ENCODE measurements at places on chromosomes 11 and 22.

DNA sequence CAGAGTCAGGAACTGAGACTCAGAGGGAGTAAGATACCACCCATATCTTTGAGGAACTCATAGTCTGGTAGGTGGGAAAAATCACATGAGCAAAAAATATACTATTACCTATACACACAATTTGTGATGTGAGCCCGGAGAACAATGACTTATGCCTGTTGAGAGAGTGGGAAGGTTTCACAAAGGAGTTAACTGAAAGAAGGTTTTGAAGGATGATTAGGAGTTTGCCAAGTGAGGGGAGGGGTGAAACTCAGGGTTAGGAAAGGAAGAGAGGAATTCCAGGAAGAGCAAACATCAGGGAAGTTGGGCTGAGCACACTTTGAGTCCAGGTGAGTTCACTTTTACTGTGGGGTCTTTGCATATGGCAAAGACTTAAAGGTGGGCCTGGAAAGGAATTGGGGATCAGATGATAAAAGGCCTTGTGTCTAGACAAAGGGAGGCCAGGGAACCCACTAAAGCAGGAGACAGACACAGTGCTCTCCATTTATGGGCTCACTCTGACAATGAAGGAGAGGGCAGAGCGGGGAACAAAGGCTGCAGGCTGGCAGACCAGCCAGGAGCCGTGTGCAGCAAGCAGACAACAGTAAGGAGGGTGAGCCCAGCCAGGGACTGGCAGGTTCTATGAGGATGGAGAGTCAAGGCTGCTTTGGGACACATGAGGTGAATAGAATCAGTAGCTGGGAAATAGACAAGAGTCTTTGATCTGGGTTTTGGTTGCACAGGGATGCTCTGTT lies 33.1 kb downstream of the TSPAN18 start:
- DNase-seq: no peak

- DNase-seq: no peak
Observed at GRCh38 chr11:122375687-122376399, 259.8 kb upstream of the BLID start.

DNA sequence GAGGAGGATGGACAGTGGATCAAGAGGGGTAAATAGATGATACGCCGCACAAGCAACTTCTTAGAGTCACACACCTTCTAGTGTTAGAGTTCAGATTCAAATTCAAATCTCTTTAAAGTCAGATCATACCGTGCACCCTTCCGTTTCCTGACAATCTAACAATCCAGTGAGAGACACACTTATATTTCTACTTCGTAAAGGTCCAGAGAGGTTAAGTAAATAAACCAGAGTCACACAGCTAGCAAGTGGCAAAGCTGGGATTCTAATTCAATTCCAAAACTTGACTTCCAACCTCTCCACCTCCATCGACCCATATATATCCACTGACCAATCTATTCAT lies 34.0 kb downstream of the MIAT start:
- DNase-seq: no peak

DNA sequence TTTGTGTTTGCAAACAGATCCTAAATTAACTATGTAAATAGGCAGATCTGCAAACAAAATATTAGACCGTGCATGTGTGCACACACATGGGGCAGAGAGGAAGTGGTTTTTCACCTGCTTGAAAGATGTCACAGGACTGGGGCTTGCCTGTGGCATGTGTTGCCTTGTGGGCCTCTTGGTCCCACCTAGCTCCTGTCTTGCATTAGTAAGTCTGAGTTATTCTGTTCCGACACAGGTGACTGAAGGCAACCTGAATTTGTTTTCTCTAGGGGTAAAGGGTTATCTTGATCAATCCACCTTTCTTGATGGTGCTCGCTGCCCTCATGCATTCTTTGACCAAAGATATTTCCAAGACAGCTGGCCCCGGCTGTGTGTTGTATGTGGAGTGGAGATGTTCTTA lies 667.5 kb downstream of the NTM start:
- no peak for DNase-seq

GRCh38 chr11:70072861-70073755 lies 5.0 kb upstream of the ANO1 start:
- DNase-seq: no peak

DNA sequence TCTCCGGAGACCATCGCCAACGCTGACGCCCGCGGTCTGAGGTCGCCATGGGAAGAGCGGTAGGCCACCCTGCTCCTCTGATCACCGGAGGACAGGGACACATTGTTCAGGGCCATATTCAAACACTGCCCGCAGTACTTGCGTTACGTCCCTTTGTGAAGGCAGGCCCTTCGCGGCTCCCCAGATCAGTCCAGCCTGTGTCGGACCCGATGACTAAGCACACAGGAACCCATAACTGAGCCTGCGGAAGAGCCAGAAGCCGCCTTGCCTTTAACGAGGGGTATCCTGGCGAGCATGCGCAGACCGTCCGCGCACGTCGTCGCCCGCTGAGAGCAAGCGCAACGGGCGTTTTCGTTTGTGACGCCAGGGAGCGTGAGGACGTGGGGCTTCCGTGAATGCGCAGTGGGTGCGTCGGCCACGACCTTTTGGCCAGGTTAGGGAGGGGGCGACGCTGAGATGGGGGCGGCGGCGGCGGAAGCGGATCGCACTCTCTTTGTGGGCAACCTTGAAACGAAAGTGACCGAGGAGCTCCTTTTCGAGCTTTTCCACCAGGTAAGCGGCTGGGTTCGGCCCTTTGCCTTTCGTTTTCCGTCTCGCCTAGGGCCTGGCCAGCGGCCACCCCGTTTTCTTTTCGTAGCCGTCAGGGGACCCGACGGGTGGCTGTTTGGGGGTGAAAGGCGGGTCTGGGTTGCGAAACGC lies at the start of the genes C11orf71 and RBM7:
Gene C11orf71, minus strand, starts transcription at position 296 of the 699 bp plus-strand sequence. Its CDS starts 180 bp downstream, at position 116.
Gene RBM7, plus strand, starts transcription at position 451 of the 699 bp plus-strand sequence. Its CDS starts 6 bp downstream, at position 457.
- DNase-seq: peak; percentile 53

DNA sequence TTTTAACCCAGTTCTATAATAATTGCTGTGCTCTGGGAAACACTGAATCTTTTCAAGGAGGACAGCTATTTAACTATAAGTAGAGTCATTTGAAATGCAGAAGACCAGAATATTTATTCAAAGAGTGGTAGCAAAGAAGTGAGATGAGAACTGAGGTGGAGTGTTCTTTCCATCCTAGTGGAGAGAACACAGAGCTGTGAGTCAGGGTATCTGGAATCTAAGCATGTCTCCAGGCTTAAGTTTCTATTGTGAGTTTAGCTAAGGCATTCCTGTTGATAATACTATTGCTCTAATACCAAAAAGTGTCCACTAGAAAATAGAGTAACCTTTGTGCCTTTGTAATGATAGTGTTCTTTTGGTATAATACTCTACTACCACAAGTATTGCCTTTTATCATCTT lies 32.4 kb downstream of the JAM3 start:
- no peak for DNase-seq

- DNase-seq: no peak
Observed at GRCh38 chr11:131868629-131869507, 498.5 kb downstream of the NTM start.

GRCh38 chr11:83162377-83162776 lies 5.4 kb downstream of the PCF11 start:
- no peak for DNase-seq

- DNase-seq: no peak
Observed at GRCh38 chr11:92848578-92848977, 120.9 kb upstream of the MTNR1B start.

DNA sequence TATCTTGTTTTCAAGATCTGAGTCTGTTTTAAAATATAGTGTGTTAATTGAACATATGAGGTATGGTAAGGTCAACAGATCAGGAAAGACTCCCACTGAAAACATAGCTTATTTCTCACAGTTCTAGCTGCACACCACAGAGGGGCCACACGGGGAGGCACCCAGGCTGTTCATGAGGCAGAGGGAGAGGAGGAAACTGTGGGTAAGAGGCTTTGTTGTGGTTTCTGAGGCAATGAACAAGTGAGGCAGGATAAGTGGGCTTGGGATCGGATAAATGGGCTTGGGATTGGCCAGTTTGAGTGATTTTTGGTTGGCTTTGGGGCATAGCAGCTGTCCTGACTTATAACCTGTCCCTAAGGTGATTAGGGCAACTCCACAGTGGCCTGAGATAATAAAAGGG lies 242.1 kb downstream of the LUZP2 start:
- DNase-seq: no peak

GRCh38 chr22:37014415-37014806 lies 4.8 kb downstream of the TST start:
- DNase-seq: no peak

DNA sequence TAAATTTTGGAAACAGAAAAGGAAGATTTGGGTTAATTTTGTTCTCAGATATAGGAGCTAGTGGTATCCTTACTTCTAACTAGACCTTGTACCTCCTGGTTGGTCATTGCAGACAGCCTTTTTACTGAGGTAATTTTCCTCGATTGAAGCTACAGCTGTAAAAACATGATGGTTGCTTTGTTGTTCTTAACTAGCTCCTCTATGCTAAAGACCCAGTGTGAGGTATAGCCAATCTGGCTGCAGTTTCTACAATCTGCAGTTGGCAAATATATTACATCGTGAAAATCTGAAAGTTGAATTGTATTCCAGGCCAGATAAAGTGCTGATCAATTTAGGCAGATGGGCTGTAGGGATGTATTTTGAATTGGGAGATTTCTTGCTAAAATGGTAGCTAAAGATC lies 116.5 kb downstream of the AASDHPPT start:
- no peak for DNase-seq

- no peak for DNase-seq
Observed at GRCh38 chr11:64265176-64266160, 14.1 kb downstream of the PLCB3 start.

DNA sequence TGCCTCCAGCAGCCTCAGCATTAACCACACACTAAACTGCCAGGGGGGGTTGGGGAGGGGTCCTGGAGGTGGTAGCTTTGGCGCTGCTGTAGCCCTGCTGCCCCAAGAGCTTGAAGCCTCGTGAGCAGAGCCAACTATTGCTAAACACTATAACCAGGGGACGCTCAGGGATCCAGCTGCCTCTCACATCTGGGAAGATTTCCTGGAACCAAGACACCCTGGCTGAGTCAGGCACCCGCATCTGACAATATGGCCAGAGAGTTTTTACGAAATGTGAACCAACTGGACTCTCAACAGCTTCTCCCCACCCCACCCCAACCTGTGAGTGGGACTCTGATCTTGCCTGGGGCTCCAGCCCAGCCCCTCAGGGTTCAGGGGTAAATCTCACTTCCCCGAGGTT lies 14.3 kb downstream of the C1QTNF6 start:
- DNase-seq: no peak

GRCh38 chr22:41597635-41597953 lies 8.0 kb upstream of the PMM1 start:
- no peak for DNase-seq

DNA sequence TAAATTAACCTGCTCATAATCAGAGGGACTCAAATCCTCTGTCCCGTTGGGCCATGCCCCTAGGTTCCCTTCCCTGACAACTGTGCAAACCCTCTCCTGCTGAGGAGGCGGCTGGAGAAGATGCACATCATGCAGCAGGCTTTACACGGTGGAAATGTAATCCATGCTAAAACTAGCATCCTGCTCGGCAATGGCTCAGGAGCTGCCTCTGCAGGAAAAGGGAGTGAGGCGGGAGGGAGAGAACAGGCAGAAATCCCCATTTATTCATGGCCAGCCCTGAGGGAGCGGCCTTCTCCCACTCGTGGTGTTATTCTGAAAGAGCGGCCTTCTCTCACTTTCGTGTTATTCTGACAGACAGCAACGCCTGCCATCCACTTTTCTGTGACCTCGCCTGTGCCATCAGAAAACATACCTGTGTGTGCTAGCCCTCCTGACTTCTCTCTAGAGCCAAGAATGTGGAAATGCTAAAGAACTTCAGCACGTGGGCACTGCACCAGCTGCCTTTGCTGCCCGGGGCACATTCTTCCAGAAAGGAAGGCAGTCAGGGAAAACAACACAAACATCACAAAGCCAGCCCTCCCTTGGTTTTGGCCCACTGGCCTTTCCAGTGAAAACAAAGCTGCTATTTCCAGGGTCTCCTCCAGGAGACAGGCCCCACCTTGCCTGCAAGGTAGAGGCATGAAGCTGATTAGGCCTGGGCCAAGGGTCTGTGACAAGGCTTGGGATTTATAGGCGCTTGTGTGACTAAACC lies 62.9 kb upstream of the BID start:
- DNase-seq: no peak

DNA sequence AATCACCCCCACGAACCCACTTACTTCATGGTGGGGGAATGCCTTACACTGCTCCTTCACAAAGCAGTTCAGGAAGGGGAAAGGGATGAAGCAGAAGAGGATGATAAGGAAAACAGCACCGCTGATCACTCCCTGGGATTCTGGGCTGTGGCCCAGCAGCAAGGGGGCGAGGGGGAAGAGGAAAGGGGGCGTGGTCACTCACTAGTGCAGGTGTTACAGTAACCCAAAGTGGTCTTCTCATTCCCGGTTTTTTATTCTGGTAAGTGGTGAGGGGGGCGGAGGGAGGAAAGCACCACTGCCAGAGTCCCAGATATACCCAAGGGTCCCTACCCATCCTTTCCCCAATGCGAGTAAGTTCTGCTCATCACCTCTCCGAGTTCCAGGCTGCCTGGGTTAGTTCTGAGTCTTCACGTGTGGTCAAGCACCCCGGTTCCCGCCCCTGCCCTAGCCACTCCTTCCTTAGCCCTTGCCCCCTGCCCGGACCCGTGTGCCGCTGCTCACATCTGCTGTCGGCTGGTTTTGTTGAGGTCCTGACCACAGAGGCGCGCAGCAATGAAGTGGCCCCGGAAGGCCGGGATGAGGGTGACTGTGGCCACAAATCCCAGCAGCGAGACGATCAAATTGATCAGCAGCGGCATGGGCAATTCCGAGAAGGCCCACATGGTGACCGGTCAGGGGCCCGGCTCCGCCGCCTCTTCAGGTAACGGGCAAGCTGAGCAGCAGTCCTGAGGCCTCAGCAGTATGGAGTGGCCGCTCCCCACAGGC lies 477 bp downstream of the DPAGT1 start:
- no peak for DNase-seq

- DNase-seq: no peak
Observed at GRCh38 chr22:46022881-46023512, 46.0 kb upstream of the WNT7B start.

DNA sequence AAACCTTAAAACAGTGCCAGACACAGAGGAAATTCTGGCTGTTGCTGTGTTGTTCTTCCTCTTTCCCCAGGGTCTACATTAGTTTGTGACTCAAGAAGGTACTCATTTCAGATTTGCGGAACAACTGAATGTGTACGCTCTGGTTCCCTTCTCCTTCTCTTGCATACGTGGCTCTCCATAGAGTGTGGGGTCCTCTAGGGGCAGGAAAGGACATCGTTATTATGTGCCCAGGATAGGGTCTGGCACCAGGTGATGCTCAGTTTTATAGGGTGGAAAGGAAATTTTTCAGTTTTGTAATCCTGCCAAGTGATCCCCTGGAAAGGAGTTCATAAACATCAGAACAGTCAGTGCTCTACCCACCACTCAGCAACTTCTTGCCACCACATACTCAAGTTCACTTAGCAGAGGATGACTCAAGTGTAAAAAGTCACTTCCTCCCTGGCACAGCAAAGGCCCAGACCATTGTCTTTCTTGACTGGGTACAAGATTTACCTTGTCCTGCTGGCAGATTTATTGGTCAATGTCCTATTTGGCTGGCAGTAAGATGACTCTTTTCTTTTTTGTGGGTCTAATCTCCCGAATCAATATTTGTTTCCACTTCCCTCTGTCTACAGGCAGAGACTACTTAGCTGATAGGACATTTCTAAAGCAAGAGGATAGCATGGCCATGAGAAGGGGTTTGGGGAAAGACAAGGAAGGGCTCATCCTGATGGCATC lies 246.0 kb upstream of the TENM4 start:
- no peak for DNase-seq

GRCh38 chr11:118263695-118264568 lies at the start of gene MPZL2:
Gene MPZL2, minus strand, starts transcription at chr11:118264297. Its CDS starts 144 bp downstream, at chr11:118264153.
- DNase-seq: no peak

GRCh38 chr11:18749681-18750319 lies 23.8 kb upstream of the IGSF22 start:
- DNase-seq: no peak

GRCh38 chr11:32821517-32821916 lies 8.2 kb upstream of the PRRG4 start:
- no peak for DNase-seq
